Caco-2 (cell line): ENCODE measurements at places on chromosomes 6 and 20.

- no peaks in the 10 kb centered on the region for H3K36me3 ChIP-seq
- no peaks in the 10 kb centered on the region for H3K27me3 ChIP-seq
- no peak for DNase-seq
- H3K27ac ChIP-seq, result no peak overlapping the region
- no peak overlapping the region for H3K4me3 ChIP-seq
Observed at GRCh38 chr6:84816741-84817140, 52.3 kb upstream of the TBX18 start.

GRCh38 chr6:69846770-69847491 is 19.4 kb upstream of the COL19A1 start:
- no peak overlapping the region for H3K27ac ChIP-seq
- H3K4me1 ChIP-seq, result no peaks in the 10 kb centered on the region
- H3K4me3 ChIP-seq, result no peak overlapping the region

GRCh38 chr20:59573837-59574236 is 30.5 kb upstream of the PHACTR3 start:
- H3K27me3 ChIP-seq, result no peaks in the 10 kb centered on the region
- no peak overlapping the region for H3K27ac ChIP-seq
- no peaks in the 10 kb centered on the region for H3K4me1 ChIP-seq
- no peaks in the 10 kb centered on the region for H3K36me3 ChIP-seq
- DNase-seq, result no peak

GRCh38 chr20:4344670-4345069 is 329.3 kb upstream of the RNF24 start:
- DNase-seq, result no peak
- no peak overlapping the region for H3K4me3 ChIP-seq
- H3K36me3 ChIP-seq, result no peaks in the 10 kb centered on the region
- H3K27me3 ChIP-seq, result no peaks in the 10 kb centered on the region

DNA sequence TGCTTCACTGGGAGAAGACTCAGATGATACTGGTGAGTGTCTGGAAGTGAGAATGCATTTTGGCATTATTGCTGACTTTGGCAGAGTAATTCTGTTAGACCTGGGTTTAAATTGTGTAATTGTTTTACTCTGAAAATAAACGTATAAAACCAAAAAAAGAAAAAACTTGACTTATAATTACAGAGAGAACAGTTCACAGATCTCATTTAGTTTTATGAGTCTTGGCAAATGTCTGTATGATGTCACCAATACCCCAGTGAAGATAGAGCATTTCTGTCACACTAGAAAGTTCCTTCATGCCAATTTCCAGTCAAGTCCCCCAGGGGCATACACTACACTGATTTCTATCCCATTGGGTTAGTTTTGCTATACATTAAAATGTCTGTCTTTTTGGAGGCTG is 67.3 kb downstream of the SMAP1 start:
- no peak overlapping the region for H3K27ac ChIP-seq
- no peak overlapping the region for H3K4me3 ChIP-seq
- H3K36me3 ChIP-seq, result no peaks in the 10 kb centered on the region

- DNase-seq, result no peak
- no peaks in the 10 kb centered on the region for H3K36me3 ChIP-seq
- H3K27me3 ChIP-seq, result no peaks in the 10 kb centered on the region
Observed at GRCh38 chr20:25992146-25992545, 295.5 kb upstream of the ZNF337 start.

- H3K36me3 ChIP-seq, result no peaks in the 10 kb centered on the region
- DNase-seq, result peak; percentile 65
- H3K27me3 ChIP-seq, result no peaks in the 10 kb centered on the region
- H3K4me1 ChIP-seq, result no peaks in the 10 kb centered on the region
- no peak overlapping the region for H3K27ac ChIP-seq
Observed at GRCh38 chr6:131694832-131695426, 6.3 kb downstream of the OR2A4 start.

DNA sequence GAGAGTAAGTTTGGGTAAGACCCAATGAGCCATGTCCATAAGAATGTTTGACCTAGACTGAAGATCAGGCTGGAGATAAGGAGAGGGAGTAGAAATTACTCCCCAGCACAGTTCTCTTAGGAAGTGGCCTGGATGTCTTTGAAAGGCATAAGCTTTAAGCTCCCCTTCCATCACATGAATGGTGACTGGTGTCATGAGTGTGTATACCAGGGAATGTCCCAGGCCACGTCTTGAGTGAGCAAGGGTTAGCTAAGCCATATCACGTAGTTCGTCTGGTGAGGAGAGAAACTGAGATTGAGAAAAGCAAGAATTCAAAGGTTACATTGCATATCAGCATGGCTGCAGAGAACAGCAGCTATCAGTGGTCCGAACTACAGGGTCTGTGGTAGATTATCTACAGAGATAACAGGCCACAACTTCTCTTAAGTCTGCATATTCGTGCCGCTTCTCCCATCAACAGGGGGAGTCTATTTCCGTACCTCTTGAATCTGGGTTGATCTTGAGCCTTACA is 60.1 kb upstream of the BMP2 start:
- H3K4me3 ChIP-seq, result no peak overlapping the region

GRCh38 chr6:157990321-157991066 is 8.8 kb downstream of the SYNJ2 start:
- DNase-seq, result no peak
- no peak overlapping the region for H3K4me3 ChIP-seq
- peak overlapping the region; percentile 78 for H3K27ac ChIP-seq
- peaks cover 32% of the 10 kb centered on the region for H3K4me1 ChIP-seq
- no peaks in the 10 kb centered on the region for H3K36me3 ChIP-seq
- no peaks in the 10 kb centered on the region for H3K27me3 ChIP-seq

- H3K4me3 ChIP-seq, result no peak overlapping the region
- no peaks in the 10 kb centered on the region for H3K36me3 ChIP-seq
- no peak for DNase-seq
- no peaks in the 10 kb centered on the region for H3K27me3 ChIP-seq
Observed at GRCh38 chr6:37916149-37916548, 96.6 kb downstream of the ZFAND3 start.

- DNase-seq, result no peak
- no peak overlapping the region for H3K4me3 ChIP-seq
- no peak overlapping the region for H3K27ac ChIP-seq
- H3K4me1 ChIP-seq, result no peaks in the 10 kb centered on the region
- H3K36me3 ChIP-seq, result no peaks in the 10 kb centered on the region
Observed at GRCh38 chr20:61659994-61660346, 405.7 kb downstream of the TAF4 start.

DNA sequence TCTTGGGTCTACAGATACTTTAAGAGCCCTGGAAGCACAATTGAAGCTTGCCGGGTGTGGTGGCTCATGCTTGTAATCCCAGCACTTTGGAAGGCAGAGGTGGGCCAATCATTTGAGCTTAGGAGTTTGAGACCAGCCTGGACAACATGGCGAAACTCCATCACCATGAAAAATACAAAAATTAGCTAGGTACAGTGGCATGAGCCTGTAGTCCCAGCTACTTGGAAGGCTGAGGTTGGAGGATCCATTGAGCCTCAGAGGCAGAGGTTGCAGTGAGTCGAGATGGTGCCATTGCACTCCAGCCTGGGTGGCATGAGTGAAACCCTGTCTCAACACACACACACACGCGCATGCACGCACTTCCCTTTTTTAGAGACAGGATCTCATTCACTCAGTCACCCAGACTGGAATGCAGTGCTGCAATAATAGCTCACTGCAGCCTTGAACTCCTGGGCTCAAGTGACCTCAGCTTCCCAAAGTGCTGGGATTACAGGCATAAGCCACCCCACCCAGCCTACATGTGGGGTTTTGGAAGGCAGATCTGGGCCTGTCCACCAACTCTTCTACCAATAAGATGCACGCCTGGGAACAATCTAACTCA is 182.5 kb upstream of the JARID2 start:
- H3K36me3 ChIP-seq, result no peaks in the 10 kb centered on the region
- no peaks in the 10 kb centered on the region for H3K27me3 ChIP-seq
- no peak overlapping the region for H3K4me3 ChIP-seq
- H3K27ac ChIP-seq, result no peak overlapping the region
- H3K4me1 ChIP-seq, result peaks cover 19% of the 10 kb centered on the region
- DNase-seq, result no peak

GRCh38 chr6:117483004-117483644 is 650 bp downstream of the DCBLD1 start:
- H3K4me3 ChIP-seq, result peak overlapping the region; percentile 91
- H3K27me3 ChIP-seq, result no peaks in the 10 kb centered on the region
- peak; percentile 73 for DNase-seq
- peak overlapping the region; percentile 93 for H3K27ac ChIP-seq
- peaks cover 7% of the 10 kb centered on the region for H3K4me1 ChIP-seq

GRCh38 chr6:157049133-157049532 is 272.0 kb downstream of the ARID1B start:
- 0 out of 2 replicates have a peak, but pooled peaks cover 2% of the 10 kb centered on the region for H3K4me1 ChIP-seq
- no peak for DNase-seq
- H3K36me3 ChIP-seq, result no peaks in the 10 kb centered on the region
- no peak overlapping the region for H3K27ac ChIP-seq
- no peaks in the 10 kb centered on the region for H3K27me3 ChIP-seq

GRCh38 chr6:132414322-132414721 is 13.0 kb upstream of the MOXD1 start:
- no peaks in the 10 kb centered on the region for H3K27me3 ChIP-seq
- no peak overlapping the region for H3K4me3 ChIP-seq
- H3K36me3 ChIP-seq, result no peaks in the 10 kb centered on the region
- H3K4me1 ChIP-seq, result no peaks in the 10 kb centered on the region
- no peak overlapping the region for H3K27ac ChIP-seq

- no peaks in the 10 kb centered on the region for H3K36me3 ChIP-seq
- no peak overlapping the region for H3K27ac ChIP-seq
- H3K27me3 ChIP-seq, result no peaks in the 10 kb centered on the region
- no peak for DNase-seq
- no peaks in the 10 kb centered on the region for H3K4me1 ChIP-seq
- no peak overlapping the region for H3K4me3 ChIP-seq
Observed at GRCh38 chr20:24789877-24790276, 159.2 kb upstream of the CST7 start.

- no peaks in the 10 kb centered on the region for H3K4me1 ChIP-seq
- no peak overlapping the region for H3K4me3 ChIP-seq
- no peaks in the 10 kb centered on the region for H3K36me3 ChIP-seq
- no peaks in the 10 kb centered on the region for H3K27me3 ChIP-seq
- peak; percentile 25 for DNase-seq
- no peak overlapping the region for H3K27ac ChIP-seq
Observed at GRCh38 chr6:147390909-147391536, 117.5 kb upstream of the SAMD5 start.

DNA sequence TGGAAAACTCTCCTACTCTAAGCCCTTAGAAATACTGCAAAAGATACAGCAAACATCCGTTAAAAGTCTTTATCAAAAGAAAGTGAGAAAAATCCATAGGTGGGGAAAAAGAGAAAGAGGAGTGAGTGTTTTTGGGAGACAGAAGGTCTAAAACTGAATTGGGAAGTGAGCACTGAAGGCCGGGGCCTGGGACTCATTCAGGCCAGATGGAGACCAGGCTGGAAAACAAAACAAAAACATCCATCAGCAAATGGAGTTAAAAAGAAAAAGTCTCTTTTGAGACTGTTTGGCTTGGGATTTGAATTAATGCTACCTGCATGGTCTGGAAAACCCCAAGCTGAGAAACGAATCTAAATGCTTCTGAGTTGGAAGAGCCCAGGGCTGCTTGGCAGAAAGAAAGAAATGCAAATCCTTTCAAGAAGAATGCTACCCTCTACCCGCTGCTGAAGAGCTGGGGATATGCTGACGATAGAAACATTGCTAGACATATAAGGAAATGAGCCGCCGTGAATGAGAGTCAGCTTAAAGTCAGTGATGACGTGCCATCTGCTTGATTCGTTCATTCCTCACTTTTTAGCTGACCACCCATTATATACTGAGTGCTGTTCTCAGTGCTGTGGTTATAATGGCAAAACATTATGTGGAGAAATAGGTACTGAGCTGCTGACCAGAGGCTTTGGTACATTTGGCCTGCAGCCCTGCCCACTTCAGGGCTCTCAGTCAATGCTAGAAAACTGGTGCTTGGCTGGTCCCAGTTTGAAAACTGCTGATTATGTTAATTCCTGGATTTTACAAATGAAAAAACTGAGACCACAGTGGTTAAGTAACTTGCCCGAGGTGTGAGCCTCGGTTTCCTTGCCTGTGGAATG is 28.0 kb upstream of the TULP4 start:
- H3K4me3 ChIP-seq, result no peak overlapping the region
- peaks cover 1% of the 10 kb centered on the region; the same call in 1 of the 2 replicates for H3K36me3 ChIP-seq
- H3K27ac ChIP-seq, result peak overlapping the region; percentile 2
- no peaks in the 10 kb centered on the region for H3K27me3 ChIP-seq
- H3K4me1 ChIP-seq, result peaks cover 11% of the 10 kb centered on the region; the same call in 1 of the 2 replicates

GRCh38 chr6:37399795-37400490 is 33.1 kb upstream of the CMTR1 start:
- H3K36me3 ChIP-seq, result no peaks in the 10 kb centered on the region
- no peak overlapping the region for H3K27ac ChIP-seq
- no peak for DNase-seq
- no peaks in the 10 kb centered on the region for H3K4me1 ChIP-seq
- no peak overlapping the region for H3K4me3 ChIP-seq

DNA sequence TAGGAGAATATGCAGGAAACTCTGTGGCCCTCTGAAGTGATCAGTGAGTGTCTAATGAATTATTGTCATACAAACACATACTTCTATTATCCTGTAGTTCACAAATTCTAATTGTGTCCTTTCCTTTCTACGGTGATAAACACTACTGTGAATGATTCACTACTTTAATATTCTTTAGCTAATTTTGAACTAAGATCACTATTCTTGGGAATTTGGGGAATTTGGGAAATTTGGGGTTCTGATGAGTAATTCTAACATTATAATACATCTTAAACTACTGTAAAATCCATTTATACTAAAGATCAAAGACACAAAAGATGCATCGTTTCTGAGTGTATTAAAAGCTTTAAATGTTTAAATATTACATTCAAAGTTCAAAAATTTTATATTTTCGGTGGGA is 1287.2 kb upstream of the CITED2 start:
- H3K4me3 ChIP-seq, result no peak overlapping the region
- no peaks in the 10 kb centered on the region for H3K36me3 ChIP-seq
- H3K27me3 ChIP-seq, result no peaks in the 10 kb centered on the region

DNA sequence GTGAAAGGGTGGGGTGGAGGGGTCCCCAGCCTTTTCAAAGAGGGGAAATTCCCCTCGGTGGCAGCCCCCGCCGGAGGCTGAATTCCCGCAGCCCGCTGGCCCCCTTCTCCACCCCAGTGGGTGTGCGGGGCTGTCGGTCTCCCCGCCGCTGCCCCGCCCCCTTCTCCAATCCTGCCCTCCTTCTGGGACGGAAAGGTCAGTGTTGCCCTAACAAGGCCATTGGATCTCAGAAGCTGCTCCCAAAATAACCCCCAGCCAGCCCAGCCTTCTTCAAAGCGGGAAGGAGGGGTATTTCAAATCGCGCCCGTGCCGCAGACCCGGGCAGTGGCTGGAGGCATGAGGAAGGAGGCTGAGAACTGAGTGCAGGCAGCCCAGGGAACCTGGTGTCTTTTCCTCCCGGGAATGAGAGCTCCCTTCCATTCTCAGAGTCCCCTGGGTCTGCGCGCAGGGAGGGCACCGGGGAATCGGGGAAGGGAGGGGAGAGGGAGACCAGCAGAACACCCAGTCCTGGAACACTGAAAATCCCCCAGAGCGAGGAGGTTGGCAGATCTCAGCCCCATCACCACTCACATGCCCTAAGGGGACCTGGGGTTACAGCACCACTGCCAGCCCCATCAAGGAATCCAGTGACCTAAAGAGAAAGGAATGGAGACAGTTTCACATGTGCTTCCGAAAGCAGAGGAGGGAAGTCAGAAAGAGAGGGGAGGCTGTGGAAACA is at the start of gene JPH2:
Gene JPH2 (minus strand): TSS at position 135 of the 718 bp plus-strand sequence. CDS start 483 bp downstream, outside the sequence.
- peak within 1 kb of the TSS; percentile 38 for H3K4me3 ChIP-seq
- no peaks in the 10 kb centered on the region for H3K27me3 ChIP-seq
- DNase-seq, result peak; percentile 87
- H3K27ac ChIP-seq, result peak within 1 kb of the TSS; percentile 13
